ENCODE measurements at places on chromosomes 1 and 21. TPM values are rescaled to one million over a fixed set of nuclear protein-coding genes. Genes with fewer than 3 reads are reported as not detected.

The PRELP gene
- 0.19 TPM for total RNA-seq

GRCh38 chr1:190084552-190084951 is 393.1 kb downstream of the BRINP3 start:
- no peaks in the 10 kb centered on the region for H3K36me3 ChIP-seq
- no peak overlapping the region for H3K27ac ChIP-seq
- peak; percentile 65 for DNase-seq
- H3K4me3 ChIP-seq, result no peak overlapping the region
- H3K4me1 ChIP-seq, result no peaks in the 10 kb centered on the region

The MR1 gene
- not detected for total RNA-seq

- H3K36me3 ChIP-seq, result no peaks in the 10 kb centered on the region
- H3K27ac ChIP-seq, result no peak overlapping the region
- no peak overlapping the region for H3K4me3 ChIP-seq
- no peak for DNase-seq
- H3K27me3 ChIP-seq, result no peaks in the 10 kb centered on the region
- H3K4me1 ChIP-seq, result no peaks in the 10 kb centered on the region
Observed at GRCh38 chr1:2904191-2904590, 102.7 kb upstream of the TTC34 start.

GRCh38 chr1:216075339-216075738 is 347.9 kb downstream of the USH2A start:
- H3K27me3 ChIP-seq, result no peaks in the 10 kb centered on the region
- no peaks in the 10 kb centered on the region for H3K4me1 ChIP-seq
- DNase-seq, result no peak
- no peak overlapping the region for H3K4me3 ChIP-seq
- no peaks in the 10 kb centered on the region for H3K36me3 ChIP-seq
- H3K27ac ChIP-seq, result no peak overlapping the region

The PLA2G2C gene
- not detected for total RNA-seq

DNA sequence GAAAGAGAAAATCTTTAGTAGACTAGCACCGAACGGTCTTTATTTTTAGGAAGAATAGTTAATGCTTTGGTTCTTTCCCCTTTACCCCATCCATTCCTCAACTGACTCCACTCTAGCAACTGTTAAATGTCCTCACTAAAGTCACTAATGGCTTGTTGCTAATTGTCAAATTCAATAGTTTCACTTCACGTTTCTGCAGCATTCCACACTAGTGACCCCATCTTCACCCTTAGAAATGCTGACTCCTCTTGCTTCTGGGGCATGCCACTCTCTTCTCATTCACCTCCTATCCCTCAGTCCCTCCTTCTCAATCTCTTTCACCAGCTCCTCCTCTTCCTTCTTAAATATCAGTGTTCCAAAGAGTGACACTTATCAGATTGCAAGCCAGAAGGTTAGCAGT is 19.4 kb upstream of the CADM3 start:
- no peak overlapping the region for H3K4me3 ChIP-seq
- no peak for DNase-seq
- no peaks in the 10 kb centered on the region for H3K27me3 ChIP-seq

GRCh38 chr1:169650551-169650950 is 20.6 kb upstream of the SELP start:
- no peaks in the 10 kb centered on the region for H3K36me3 ChIP-seq
- H3K27ac ChIP-seq, result no peak overlapping the region

- no peaks in the 10 kb centered on the region for H3K4me1 ChIP-seq
- peak; percentile 79 for DNase-seq
- 0 out of 2 replicates have a peak, but pooled peaks cover 3% of the 10 kb centered on the region for H3K36me3 ChIP-seq
- H3K27me3 ChIP-seq, result no peaks in the 10 kb centered on the region
Observed at GRCh38 chr1:36342426-36343185, 19.2 kb upstream of the EVA1B start.

The CD1D gene
- total RNA-seq, result 0.92 TPM

The LIPI gene
- not detected for total RNA-seq

- no peak for DNase-seq
- no peaks in the 10 kb centered on the region for H3K36me3 ChIP-seq
- no peaks in the 10 kb centered on the region for H3K27me3 ChIP-seq
- H3K27ac ChIP-seq, result no peak overlapping the region
Observed at GRCh38 chr1:240107058-240107684, 15.5 kb downstream of the FMN2 start.

GRCh38 chr1:211352985-211353515 is 26.4 kb downstream of the TRAF5 start:
- H3K27me3 ChIP-seq, result no peaks in the 10 kb centered on the region
- no peak overlapping the region for H3K4me3 ChIP-seq
- no peaks in the 10 kb centered on the region for H3K4me1 ChIP-seq
- no peak overlapping the region for H3K27ac ChIP-seq
- H3K36me3 ChIP-seq, result peaks cover 8% of the 10 kb centered on the region

DNA sequence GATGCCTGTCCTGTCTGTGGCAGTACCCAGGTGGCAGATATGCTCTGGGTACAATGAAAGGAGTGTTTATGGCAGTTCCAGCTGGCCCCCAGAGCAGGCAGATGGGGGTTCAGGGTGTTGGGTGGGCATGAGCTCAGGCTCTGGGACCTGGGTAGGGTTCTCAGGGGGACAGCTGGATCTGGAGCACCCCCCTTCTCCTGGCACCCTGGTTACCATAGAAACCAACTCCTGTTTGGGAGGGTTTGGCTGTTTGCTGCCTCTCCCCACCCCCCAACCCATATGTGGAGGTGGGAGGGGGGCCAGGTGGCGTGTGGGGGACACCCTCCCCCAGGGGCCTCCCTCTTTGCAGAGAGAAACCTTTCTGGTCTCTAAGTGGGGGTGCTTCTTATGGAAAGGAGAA is 7.1 kb downstream of the FOXO6 start:
- H3K4me1 ChIP-seq, result peaks cover 62% of the 10 kb centered on the region
- H3K27ac ChIP-seq, result no peak overlapping the region
- H3K4me3 ChIP-seq, result no peak overlapping the region
- no peaks in the 10 kb centered on the region for H3K36me3 ChIP-seq
- no peak for DNase-seq

The SLC35A3 gene
- total RNA-seq, result 12.5 TPM

- DNase-seq, result no peak
- H3K4me1 ChIP-seq, result peaks cover 34% of the 10 kb centered on the region
- H3K4me3 ChIP-seq, result no peak overlapping the region
- H3K27ac ChIP-seq, result peak overlapping the region; percentile 31
Observed at GRCh38 chr1:53704804-53705445, 34.0 kb downstream of the GLIS1 start.

The SPATA21 gene
- not detected for total RNA-seq

The LYSMD1 gene
- total RNA-seq, result 4.9 TPM

- H3K4me3 ChIP-seq, result no peak overlapping the region
- H3K27me3 ChIP-seq, result no peaks in the 10 kb centered on the region
- H3K36me3 ChIP-seq, result no peaks in the 10 kb centered on the region
- H3K27ac ChIP-seq, result no peak overlapping the region
- H3K4me1 ChIP-seq, result no peaks in the 10 kb centered on the region
- DNase-seq, result peak; percentile 66
Observed at GRCh38 chr1:46180082-46180616, 3.9 kb upstream of the P3R3URF start.

Data from H1 (cell line).